ENCODE measurements at places on chromosomes 5 and 9.

GRCh38 chr5:116573702-116574366, 789 bp downstream of the SEMA6A start:
- no peak for DNase-seq

DNA sequence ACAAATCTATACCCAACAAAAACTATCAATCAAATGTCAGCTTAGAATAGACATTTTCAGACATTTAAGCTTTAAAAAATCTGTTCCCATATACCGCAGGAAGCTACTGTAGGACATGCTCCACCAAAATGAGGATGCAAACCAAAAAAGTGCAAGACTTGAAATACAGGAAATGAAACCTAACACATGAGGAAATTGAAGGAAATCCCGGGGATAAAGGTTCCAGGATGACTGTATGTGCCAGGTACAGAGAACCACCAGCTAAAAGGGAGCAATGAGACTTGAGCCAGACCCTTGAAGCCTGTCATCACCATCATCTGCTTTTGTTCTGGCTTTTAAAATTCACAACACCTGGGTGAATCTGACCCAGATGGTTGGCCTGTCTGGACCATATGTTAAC, 21.4 kb downstream of the DIAPH1 start:
- no peak for DNase-seq

DNA sequence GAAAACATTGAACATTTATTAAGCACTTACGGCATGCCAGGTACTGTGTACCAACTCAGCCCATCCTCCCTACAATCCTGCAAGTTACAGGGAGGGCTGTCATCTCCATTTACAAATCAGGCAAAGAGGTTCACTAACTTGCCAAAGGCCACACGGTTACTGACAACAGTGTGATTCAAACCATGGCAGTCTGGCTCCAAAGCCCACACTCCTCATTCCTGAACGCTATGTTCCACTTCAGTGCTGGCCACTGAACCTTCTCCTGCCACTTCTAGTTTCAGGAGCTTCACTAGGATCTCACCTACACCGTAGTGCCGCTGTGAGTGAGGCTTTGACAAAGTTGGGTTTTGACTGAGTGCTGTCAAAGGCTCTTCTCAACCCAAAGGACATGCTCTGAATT, 7.2 kb upstream of the LIFR start:
- no peak for DNase-seq

DNA sequence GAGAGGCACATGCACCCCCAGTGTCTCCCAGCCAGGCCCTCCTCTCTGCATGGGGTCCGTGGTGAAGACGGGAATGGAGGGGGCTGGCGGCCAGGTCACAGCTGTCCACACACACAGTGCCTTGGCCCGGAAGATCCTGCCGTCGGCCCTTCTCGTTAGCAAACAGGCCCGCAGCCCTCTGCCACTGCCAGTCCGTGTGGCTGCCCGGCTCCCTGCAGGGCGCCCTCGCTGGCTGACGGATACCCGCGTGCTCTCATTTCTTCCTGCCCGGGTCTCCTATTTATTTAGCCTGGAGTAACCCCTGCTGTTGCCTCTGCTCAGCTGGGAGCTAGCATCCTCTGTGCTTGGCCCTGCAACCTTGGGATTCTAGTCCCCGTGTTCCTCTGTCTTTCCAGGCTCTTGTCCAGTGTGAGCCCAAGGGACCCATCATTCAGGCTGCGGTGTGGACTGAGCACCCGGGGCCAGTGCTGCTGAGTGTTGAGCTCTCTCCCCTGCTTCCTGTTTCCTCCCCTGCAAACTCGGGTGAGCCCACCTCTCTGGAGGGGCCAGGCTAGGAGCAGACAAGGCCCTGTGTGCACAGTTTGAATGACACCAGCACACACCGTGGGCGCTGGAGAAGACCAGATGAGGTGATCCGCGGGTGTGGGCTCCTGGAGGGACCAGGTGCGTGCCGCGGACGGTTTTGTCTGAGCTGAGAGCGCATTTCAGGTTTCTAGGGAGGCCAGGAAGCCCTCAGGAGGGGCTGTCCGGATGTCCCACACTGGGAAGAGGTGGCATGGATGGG, 14.6 kb upstream of the RNU6ATAC start:
- DNase-seq: no peak

GRCh38 chr5:109868737-109869136, 179.0 kb downstream of the MAN2A1 start:
- DNase-seq: no peak

DNA sequence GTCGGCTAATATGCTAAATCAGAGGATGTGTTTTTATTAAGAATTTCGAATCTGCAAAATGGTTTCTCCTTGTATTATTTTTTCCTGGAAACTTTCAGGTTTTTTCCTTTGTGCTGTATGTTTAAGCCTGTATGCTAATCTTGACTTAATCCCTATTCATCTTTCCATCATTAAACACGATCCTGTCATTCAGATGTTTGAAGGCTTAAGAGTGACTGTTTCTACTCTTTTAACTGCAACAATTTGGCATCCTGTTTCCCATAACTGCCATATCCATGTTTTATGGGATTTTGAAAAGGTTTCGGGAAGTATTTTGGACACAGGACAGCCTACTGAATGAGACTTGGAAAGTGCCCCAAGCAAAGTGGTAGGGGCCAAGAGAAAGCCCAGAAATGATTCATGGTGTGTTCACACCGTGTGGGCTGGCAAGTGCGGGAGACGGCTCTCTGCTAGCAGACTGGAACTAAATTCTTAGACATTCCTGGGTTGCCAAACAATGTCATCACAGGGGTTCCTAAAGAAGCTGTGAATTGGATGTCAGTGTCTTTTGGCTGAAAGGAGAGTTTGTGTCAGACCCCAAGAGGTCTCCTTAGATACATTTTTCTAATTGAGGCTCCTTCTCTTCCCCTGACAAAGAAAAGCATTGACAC, 125.4 kb upstream of the ADAMTS16 start:
- no peak for DNase-seq

GRCh38 chr5:168447808-168448207, 38.5 kb upstream of the RARS1 start:
- no peak for DNase-seq

- DNase-seq: no peak
Measured at GRCh38 chr9:31248156-31248555, 1136.3 kb upstream of the ACO1 start.

- no peak for DNase-seq
Measured at GRCh38 chr5:28967848-28968247, 1929.5 kb upstream of the CDH9 start.

DNA sequence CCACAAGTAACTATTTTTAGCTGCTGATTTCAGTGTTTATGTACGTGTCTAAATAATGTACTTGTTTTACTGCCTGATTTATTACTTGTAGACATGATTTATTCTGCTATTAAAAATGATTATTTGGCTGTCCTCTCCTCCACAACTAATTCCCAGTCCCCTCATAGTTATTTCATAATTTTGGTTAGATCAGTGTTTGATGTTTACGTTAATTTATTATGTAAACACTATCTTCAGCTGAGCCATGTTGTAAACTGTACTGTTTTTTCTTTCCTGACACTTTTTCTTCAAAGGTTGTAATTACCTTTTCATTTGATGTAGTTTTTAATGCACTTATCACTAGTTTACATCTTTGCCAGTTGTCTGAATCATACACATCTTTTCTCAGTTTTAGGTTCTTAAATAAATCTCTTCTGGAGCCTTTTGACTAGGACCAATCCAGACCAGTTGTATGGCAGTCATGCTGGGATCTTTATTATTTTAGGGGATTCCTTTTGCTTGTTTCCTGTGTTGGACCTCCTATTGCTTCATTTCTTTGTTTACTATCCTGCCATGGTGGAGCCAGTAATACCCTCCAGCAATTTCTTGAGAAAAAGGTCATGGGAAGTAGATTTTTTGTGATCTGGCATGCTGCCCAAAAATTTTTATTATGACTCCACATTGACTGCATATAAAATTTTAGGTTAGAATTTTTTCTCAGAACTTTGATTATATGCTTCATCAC, 16.1 kb downstream of the AP3S1 start:
- DNase-seq: no peak

DNA sequence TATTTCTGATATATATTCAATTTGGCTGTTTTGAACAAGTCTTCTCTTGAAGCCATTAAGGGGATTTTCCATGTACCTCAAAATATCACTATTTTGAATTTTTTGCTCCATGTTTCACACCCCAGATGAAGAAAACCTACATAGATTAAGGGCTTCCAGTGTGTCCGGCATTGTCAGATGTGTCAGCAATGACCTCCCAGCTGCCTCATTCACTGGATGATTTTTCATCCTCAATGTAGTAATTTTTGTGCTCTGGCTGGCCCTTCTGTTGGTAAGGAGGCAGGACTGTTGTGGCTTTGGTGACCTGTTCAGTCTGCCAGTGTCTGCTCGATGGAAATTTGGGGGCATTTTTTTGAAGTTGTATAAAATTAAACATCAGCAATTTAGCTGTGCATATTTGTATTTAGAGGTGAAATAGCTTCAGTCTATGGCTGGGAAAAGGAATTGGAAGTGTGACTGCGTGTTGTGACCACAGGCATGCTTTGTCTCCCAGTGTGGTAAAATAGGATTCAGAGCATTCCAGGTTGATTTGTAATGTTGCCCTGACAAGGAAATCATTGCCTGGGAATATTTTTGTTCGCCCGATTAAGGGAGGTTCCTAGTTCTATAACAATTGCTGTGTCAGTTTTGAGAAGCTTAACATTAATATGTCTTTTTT, 312.4 kb downstream of the ARHGEF28 start:
- DNase-seq: no peak

GRCh38 chr5:31463351-31463750, 68.5 kb downstream of the DROSHA start:
- DNase-seq: no peak

DNA sequence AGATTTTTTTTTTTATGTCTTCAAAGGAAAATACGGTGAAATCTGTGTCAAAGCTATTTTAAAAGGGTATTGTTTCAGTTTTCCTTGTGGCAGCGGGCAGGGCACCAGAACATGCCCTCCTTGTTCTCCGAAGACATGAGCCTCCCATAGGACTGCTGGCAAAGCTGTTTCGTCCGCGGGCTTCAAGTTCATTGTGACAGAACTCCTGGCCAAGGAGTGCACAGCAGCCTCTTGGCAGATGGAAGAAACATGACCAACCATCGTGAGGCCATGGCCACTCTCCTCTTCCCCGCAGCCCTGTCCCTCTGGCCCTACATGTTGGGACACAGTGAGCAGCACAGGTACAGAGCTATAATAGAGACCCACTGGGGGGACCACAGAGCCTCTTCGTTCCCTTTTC, 99.5 kb downstream of the AOPEP start:
- no peak for DNase-seq

DNA sequence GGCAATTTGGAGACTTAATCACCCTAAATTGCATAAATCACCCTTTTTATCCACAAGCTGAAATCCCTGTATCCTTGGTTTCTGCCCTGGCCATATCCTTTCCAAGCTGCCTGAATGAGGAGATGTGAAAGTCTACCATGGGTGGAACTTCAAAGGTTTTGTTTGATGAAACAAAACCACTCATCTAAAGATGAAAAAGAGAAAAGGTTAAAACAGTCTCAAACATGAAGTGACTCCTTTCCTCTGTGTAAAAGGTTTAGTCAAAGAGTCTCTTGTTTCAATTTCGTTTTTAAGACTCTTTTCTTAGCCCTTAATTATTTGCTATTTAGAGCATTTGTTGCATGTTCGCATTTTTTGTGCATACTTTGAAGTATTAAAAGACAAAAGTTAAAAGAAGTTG, 11.2 kb downstream of the SLC45A2 start:
- no peak for DNase-seq

DNA sequence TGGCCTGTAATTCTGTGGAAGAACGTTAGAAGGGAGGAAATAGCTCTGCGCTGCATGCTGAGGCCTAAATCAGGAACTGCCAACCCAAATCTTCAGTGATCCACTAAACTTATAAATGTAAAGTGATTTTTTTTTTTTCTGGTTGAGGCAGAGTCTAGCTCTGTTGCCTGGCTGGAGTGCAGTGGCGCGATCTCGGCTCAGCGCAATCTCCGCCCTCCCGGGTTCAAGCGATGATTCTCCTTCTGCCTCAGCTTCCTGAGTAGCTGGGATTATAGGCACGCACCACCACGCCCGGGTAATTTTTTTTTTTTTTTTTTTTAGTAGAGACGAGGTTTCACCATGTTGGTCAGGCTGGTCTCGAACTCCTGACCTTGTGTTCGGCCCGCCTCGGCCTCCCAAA, 717.4 kb upstream of the FAM174A start:
- DNase-seq: no peak

DNA sequence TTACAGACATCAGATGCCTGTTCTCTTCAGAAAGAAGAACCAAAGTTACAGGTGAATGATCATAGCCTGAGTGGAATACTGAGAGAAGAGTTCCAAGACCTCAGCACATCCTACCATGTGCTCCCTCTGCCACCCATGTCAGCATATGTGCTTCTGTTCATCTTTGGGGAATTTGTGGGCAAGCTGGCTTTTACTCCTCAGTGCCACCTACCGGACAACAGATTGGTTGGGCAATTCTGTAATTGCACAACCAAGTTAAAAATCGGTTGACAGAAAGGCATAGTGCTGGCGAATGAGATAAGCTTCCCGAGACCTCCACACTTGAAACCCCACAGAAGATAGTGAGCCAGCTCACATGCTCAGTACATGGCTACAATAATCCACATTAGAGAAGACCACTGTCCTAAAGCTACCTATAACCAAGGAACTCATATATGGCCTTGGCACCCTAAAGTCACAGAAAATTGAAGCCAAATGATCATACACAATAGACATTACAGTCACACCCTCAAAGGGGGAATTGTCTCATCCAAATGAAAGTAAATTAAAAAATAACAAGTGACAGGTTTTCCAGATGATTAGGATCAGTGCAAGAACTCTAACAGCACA, 1238.0 kb upstream of the NUDT12 start:
- DNase-seq: no peak

DNA sequence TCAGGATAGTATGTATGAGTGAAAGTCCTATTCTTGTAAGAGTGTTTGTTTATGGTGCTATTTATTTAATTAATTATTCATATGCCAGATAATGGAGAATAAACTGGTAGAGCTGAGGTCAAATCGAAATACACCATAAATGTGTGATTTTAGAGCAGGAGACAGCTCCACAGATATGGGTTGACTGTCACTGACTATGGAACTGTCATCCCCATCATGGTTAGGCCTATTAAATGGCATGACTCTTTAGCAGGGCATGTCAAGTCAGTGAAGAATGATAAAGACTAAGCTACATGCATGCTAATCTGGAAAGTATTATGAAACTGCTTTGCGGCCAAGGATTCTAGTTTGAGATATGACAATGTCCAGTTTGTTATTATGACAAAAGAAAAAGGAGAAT, 658.6 kb downstream of the ISL1 start:
- no peak for DNase-seq

DNA sequence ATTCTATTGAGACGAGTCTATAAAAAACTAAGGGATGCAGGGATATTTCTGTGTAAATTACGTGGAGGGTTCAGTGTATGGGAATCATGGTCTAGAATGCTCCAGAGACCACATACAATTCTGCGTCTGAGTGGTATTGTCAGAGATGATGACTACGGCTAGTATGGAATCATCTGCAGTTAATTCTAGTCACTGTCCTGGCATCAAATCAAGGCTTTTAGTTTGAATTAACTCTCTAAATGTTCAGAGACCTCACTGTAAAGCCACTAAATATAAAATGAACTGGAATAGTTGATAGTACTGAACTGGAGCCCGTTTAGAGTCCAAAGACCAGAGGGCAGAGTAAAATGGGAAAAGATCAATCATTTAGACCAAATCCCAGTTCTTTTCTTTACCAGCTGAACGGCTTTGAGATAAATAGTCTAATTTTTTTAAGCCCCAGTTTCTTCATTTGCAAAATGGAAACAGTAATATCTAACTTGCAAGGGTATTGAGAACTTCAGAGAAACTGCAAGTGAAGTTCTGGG, 599.8 kb downstream of the EBF1 start:
- no peak for DNase-seq

All from activated B cell treated with CpG ODN at 0.5 μM for 24 hours (primary cell).